ENCODE measurements at places on chromosomes 16 and 17.

- no peak for DNase-seq
Measured at GRCh38 chr16:14193316-14193871, 122.3 kb downstream of the MRTFB start.

- DNase-seq, result no peak
Measured at GRCh38 chr16:71769222-71769621, 39.4 kb downstream of the AP1G1 start.

DNA sequence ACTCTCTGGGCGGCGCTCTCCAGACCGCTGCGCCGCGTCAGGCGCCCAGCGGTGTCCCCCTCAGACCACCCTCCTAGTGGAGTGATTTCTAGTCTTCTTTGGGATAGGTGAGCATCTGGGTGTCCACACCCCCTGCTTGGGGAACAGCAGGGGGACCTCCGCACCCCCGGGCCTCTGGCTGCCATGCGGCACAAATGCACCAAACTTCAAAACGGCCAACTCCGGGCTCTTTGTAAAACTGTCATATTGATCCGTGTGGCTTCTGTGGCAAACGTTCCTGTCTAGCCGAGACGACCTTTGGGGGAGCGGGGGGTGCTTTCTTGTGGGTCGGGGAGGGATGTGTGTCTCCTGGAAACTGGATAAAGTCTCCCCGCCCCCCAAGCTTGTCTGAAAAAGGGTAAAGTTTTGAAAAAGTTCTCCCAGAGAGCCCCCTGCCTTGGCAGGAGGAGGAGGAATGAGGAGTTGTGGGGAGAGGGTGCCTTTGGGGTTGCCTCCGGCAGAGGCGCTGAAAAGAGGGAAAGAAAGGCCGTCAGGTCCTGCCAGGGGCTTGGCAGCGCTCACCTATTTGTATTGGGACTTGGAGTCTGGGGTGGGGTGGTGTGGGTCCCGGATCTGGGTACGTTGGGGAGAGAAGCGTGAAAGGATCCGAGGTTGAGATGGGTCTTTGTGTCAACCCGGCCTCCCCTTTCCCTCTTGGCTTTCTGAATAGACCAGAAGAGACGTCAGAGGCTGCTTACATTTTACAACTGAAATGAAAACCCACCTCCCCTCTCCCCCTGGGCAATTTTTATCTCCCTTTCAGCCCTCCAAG is 2.2 kb upstream of the CHD3 start:
- DNase-seq, result peak; percentile 45

DNA sequence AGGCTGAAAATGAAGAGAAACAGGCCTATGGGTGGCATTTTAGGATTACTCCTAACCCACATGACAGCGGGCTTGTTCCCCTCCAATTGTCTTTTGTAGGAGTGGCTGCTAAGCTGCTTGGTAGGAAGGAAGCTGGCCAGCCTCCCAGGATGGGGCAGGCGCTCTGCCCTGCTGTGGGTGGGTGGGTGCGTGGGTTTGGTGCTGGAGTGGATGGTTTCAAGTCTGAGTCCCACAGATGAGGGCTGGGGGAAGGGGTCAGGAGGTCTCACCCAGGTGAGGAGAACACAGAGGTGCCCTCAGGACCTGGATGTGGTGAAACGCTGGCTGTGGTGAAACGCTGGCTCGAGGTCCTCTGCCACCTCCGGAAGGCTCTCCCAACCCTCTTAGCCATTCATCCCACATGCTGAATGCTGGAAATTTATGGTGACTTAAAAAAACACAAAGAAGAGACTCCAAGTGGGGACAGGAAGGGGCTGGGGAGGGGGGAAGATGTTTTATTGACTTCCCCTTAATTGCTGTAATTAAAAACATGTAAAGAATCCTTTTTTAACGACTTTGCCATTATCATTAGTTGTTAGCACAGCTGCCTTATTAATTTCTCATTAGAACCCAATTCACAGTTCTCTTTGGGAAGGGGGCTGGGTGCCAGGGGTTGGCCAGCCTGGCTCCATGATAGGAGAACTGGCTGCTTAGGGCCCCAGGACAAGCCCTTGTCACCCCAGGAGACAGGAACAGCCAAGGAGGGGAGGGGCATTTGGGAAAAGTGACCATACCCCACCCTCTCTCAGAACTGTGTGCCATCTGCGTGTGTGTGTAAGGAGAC is 153.5 kb upstream of the CDC42EP4 start:
- DNase-seq, result no peak

DNA sequence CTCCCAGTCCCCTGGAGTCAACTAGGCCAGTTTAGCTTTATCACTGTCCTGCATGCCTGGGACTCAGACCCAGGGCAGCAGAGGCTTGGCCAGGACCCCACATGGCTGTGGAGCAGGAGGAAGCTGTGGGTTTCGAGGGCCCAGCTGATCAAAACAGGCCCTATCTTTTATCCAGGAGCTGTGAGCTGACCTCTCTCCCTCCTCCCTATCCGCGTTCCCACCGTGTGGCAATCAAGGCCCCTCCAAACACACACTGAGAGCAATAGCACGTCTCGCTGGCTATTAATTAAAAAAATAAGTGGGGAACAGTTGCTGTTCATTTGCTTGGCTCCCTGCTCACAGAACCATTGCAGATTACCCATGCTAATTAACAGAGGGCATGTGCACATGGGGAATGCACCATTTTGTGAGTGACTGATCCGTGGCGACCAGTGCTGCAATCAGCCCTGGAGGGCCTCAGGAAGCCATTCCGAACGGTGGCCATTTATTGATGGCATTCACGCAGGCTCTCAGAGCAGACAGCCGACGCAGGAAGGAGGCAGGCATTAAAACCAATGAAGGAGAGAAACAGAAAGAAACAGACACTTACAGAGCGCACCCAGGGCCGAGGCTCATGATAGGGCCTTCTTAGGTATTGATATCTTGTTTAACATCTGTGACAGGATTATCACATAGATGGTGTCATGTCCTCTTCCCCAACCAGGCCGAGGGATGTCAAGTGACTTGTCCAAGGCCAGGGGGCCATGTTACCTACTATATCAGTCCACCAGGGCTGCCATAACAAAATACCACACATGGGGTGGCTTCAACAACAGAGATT is 157.1 kb downstream of the KATNIP start:
- no peak for DNase-seq

GRCh38 chr17:42438600-42439567 is 15.8 kb upstream of the CAVIN1 start:
- no peak for DNase-seq

GRCh38 chr16:69131839-69132423 is 457 bp downstream of the CHTF8 start:
- DNase-seq, result peak; percentile 79

DNA sequence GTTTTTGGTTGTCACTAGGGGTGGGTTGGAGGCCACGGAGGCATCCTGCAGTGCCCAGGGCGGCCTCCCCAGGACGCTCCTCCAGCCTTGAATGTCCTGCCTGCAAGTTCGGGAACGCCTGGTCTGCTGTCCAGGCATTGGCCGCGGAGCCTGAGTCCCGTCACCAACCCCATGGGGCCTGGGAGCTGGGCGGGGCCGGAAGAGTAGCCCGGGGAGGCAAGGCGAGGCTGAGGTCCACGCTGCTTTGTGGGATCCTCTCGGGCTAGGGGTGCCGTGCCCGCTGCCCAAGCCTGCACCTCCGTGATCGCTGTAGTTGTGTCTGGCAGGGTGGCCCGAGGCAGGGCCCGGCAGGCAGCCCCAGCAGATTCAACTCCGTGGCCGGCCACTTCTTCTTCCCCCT is 12.8 kb downstream of the TELO2 start:
- no peak for DNase-seq

DNA sequence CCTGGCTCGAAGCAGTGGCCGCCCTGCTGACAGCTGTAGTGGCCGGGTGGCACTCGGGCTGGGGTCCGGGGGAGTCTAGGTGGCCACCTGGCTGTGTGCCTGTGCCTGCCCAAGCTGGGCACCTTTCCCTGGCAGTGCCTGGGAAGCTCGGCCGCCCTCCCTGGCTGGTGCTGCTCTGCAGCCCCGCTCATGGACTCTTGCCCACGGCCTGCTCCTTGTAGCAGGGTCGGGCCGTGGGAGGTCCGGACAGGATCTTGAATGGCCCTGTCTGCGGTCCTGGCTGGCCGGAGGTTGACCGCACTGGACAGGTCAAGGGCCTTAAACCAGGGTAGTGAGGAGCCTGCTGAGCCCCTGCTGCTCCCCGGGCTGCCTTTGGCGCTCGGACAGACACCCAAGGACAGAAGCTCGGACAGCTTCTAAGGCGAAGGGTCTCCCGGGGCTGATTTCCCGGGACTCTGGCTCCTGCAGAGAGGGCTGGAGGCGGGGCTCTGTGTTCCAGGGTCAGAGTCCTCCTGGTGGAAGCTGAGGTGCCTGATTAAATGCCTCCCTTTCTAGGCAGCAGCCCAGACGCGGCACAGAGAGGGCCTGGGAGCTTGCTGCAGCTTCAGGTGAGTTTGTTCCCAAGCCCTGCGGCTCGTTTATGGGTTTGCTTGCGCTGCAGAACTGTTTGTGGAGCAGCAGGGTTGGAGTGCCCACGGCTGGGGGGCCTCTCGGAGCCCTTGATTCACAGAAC is 6.0 kb downstream of the CAPN15 start:
- DNase-seq, result no peak

GRCh38 chr17:17950806-17951205 is 21.4 kb downstream of the TOM1L2 start:
- no peak for DNase-seq

GRCh38 chr17:19492141-19492540 is 41.5 kb upstream of the SLC47A1 start:
- DNase-seq, result no peak

DNA sequence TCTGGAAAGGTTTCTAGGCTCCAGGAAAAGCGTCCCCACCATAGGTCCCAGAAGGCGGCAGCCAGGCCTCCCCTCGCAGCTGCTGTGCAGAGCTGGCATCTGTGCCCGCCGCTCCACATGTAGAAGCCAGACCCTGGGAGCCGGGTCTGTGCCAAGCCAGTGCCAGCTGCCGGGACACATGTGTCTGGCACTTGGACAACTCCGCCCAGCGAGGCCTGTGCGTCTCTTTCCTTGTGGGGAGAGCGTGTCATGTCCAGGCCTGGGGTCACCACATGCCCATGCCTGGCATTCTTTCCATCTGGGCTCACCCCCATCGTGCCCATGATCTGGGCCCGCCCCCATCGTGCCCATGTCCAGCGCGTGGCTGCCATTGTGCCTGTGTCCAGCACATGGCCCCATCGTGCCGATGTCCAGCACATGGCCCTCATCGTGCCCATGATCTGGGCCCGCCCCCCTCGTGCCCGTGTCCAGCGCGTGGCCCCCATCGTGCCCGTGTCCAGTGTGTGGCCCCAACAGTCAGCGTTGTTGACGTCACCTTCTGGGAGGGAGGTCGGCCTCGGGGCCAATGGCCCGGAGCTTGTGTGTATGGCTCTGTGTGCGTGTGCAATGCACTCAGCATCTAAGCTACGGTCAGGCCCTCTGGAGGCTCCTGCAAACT is 13.3 kb upstream of the ACSF3 start:
- DNase-seq, result no peak

DNA sequence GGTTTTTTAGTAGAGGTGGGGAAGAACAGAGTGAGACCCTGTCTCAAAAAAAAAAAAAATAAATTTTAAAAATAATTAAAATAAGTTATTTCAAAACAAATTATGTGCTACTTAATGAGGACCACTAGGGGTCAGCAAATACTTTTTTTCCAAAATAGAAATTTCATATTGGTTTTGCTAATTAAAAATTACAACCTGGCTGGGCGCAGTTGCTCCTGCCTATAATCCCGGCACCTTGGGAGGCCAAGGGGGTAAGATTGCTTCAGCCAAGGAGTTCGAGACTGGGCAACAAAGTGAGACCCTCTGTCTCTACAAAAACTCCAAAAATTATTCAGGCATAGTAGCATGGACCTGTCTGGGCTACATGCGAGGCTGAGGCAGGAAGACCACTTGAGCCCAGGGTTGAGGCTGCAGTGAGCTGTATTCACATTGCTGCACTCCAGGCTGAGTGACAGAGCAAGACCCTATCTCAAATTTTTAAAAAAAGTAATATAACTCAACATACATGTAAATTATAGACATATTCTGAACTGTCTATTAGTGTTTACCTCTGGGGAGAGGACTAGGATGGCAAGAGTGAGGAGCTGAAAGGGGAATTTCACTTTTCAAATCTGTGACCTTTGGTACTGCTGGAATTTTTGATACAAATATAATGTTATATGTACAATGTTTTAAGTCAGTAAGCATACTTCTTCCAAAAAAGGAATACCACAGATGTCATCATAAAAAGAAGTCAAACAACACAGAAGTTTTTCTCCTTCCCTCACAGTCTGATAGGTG is 8.1 kb downstream of the MEIOB start:
- DNase-seq, result no peak

DNA sequence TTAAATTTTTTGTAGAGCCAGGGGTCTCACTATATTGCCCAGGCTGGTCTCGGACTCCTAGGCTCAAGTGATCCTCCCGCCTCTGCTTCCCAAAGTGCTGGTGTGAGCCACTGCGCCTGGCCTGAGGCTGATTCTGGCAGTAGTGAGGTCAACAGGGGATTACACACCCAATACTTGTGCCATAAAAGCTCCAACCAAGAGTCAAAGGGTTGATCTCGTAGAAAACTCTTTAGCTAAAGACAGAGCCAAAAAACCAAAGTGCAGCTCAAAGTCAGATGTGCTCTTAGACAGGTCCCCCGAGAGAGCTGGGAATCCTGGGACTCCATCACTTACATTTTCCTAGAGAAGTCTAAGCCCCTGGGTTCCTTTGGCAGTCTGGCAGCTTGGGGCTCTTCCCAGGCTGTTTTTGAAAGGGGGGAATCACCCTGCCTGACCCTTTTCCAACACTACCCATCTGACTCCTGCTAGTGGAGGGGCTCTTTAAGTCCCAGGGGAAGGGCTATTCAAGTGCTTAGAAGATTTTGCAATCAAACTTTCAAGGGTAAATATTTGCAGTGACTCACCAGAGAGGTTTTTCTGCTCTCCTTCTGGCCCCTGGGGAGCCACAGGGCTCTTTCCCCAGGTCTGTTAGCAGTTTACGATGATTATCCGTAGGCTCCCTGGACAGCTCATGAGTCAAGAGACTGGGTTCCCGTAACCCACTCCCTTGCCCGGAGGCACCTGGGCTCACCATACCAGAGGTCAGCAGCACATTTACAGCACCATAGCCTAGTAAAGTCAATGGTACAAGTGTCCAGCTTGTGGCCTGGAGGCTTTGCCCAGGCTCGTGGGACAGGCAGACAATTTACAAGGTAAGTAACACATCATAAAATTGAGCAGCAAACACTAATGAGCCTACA is 408.7 kb downstream of the SLC39A11 start:
- peak; percentile 98 for DNase-seq

GRCh38 chr17:81650951-81651350 is 5.4 kb downstream of the PDE6G start:
- DNase-seq, result no peak

GRCh38 chr17:68750208-68750562 is 149.0 kb upstream of the FAM20A start:
- DNase-seq, result no peak

- no peak for DNase-seq
Measured at GRCh38 chr16:2971134-2971984, 2.2 kb downstream of the PAQR4 start.

GRCh38 chr17:50014471-50015088 is 19.6 kb upstream of the DLX3 start:
- DNase-seq, result no peak

- peak; percentile 67 for DNase-seq
Measured at GRCh38 chr17:38735161-38735997, 5.2 kb downstream of the CISD3 start.

GRCh38 chr17:50681263-50682200 is 26.2 kb downstream of the ANKRD40 start:
- no peak for DNase-seq

GRCh38 chr17:39401412-39402243 is at the start of gene FBXL20:
TSS of gene FBXL20 (minus strand) at chr17:39401626. CDS start at chr17:39401402, 224 bp downstream.
- DNase-seq, result peak; percentile 93

All from H54 (cell line).